ENCODE measurements at places on chromosomes 12 and 14.

- DNase-seq = no peak
These were observed 147.7 kb upstream of the VASH1 start for GRCh38 chr14:76613616-76614015.

DNA sequence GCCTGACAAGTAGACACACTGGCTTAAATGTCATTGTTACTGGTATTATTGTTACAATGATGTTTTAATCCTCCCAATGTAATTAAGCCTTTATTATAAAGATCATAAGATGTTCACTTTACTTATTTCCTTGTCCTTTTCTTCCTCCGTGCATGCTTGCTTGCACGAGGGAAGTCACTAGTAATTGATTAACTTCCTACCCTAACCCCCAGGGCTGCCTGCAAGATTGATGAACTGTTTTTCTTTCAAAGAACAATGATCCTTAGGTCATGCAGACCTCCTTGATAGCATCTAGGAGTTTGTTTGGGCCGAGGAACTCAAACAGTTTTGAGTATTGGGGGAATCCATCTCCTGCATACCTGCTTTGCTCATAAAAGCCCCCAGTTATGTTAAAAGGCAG is 43.0 kb downstream of the GLRX5 start:
- DNase-seq = no peak

GRCh38 chr14:55102141-55102621 is 26.9 kb upstream of the LGALS3 start:
- DNase-seq = peak; percentile 68

DNA sequence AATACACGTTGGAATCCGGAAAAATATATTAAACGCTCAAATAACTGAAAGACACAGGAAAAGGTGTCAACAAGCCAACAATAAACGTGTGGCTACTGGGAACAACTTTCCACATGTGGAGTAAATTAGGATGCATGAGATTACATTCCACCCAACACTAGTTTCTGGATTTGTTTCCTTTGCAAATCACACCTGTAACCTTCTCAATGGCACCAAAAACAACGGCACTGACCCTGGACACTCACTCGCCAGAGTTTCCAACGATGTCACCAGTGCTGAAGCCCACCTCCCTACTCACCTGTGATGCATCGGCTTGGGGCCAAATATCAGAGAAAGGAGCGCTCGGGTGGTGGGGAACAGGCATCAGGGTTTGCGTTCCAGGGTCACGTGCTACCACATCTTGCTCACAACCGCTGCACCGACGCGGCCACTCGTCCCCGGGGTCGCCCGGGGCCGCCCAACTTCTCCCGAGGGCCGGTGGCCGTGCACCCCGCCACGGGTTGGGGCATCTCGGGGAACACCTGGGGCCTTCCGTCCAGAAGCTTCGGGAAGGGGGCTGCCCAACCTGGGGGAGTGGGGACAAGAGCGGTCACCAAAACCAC is 629 bp downstream of the PRDM4 start:
- no peak for DNase-seq

- no peak for DNase-seq
These were observed 12.9 kb downstream of the TMEM117 start for GRCh38 chr12:43848786-43849185.

DNA sequence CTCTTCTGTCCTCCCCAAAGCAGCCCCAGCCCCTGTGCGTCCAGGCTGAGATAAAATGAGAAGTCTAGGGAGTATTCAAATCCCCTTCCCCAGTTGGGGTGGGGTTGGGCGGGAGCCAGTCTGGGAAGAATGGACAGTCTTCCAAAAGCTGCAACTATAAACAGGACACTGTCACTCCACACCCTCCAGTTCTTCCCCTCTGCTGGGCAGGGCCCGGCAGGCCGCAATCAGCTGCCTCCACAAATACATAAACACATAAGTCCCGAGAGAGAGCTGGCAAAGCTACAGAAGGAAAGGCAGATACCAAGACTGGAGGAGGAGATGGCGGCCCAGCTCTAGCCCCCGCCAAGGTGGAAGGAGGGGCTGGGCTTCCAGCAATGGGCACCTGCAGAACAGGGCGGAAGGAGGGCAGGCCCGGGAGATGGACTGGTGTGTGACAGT is 12.7 kb downstream of the LTBP2 start:
- DNase-seq = no peak

GRCh38 chr12:15532364-15532977 is 210.2 kb downstream of the PTPRO start:
- peak; percentile 67 for DNase-seq

DNA sequence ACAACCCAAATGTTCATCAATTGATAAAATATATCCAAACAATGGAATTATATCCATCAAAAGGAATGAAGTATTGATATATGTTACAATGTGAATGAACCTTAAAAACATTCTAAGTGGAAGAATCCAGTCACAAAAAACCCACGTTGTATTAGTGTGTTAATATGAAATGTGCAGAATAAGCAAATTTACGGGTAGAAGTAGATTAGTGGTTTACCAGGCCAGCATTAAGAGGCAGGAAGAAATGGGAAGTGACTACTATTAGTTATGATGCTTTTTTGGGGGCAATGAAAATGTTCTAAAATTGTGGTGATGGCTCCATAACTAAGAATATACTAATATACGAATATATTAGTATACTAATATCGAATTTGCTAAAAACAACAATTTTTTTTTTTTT is 1.5 kb downstream of the COX16 start:
- DNase-seq = no peak

DNA sequence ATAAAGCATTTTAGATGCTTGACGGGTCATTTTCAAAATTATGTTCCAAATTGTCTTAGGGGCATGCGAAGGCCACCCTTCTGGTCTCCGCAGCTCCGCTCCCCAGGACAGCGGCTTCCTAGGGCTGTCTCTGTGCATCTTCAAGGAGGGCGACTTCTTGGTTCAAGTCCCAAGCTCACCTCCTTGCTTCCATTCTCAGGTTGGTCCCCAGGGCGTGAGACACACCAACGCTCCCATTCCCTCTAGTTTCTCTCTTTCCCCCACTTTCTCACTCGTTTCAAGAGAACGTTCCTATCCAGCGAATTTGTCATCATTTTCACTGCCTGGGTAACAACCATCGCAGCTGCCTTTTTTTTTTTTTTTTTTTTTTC is 109.4 kb upstream of the CCND2 start:
- no peak for DNase-seq

DNA sequence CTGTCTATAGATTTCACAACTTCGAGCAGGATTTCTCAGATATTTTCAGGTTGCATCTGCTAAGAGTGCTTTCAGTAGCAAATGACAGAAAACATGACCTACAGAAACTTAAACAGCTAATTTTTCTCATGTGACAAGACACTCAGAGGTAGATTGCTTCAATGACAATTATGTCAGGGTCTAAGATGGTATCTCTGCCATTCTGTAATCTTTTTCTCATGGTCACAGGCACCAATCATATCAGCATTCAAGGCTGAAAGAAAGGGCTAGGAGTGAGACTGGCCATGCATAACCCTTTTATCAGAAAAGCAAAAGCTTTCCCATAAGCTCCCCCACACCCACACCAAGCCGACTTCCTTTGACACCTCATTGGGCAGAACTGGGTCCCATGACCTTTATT is 450.5 kb upstream of the FAR2 start:
- no peak for DNase-seq

- DNase-seq = no peak
These were observed 111.9 kb downstream of the LGR5 start for GRCh38 chr12:71551529-71551928.

DNA sequence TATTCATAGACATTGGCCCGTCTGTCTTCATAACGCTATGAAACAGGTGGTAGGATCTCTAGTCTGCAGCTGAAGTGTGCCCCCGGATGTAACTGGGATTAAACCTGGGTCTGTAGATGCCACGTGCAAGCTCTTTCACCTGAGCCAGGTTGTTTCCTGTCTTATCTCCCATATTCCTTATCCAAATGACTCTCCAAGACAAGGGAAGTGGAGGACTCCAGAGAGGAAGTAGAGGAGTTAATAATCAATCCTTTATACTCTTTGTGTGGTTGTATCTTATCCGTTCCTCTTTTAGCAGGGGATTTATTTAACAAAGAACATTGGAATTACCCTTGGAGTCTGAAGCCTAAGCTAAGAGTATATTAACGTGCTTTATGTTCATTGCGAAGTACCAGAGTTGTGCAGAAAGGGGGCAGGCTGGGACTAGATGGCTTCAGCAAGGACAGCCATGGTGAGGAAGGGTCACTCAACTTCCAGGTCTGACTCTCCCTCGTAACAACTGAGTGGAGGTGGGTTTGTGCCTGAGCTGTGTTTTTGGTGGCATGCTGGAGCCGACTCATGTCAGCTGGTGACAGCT is 82.8 kb downstream of the RIN3 start:
- no peak for DNase-seq

GRCh38 chr12:24285448-24285847 is 336.0 kb upstream of the SOX5 start:
- no peak for DNase-seq

DNA sequence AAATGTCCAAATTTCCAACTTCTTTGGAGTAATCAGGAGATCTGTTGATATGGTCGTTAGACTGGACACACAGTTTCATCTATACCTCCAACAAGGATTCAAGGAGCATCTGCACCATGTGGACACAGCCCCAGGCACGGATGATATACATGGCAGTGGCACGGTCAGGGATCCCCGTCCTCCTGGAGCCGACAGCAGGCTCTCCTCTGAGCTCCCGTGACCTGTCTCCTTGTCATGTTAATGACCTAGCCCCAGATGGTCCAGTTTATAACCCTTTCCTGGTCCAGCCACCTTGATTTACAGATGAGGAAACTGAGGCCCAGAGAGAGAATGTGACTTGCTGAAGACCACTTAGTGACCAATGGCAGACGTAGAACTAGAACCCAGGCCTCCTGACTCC is 16.5 kb upstream of the SERPINA4 start:
- DNase-seq = no peak

DNA sequence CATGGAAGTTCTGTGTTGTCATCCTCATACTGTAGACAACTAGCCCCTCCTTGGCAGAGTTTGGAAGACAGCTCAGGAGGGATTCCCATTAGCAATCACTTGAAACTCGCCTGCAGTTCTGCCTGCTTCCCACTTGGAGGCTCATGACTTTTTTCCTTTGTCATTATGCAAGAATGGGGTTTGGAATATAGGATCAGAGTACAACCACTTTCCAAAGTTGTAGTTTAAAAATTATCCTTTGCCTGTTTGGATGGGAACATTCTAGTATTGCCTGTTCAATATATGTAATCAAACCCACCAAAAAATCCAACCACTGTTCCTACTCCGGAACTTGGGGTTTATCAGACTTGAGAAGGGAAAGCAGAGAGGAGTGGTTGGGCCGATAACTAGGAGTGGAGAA is 2.1 kb upstream of the GPD1 start:
- no peak for DNase-seq

- no peak for DNase-seq
These were observed 115.4 kb downstream of the WIF1 start for GRCh38 chr12:65005716-65006115.

GRCh38 chr12:129599406-129599805 is 304.4 kb downstream of the TMEM132D start:
- DNase-seq = no peak

DNA sequence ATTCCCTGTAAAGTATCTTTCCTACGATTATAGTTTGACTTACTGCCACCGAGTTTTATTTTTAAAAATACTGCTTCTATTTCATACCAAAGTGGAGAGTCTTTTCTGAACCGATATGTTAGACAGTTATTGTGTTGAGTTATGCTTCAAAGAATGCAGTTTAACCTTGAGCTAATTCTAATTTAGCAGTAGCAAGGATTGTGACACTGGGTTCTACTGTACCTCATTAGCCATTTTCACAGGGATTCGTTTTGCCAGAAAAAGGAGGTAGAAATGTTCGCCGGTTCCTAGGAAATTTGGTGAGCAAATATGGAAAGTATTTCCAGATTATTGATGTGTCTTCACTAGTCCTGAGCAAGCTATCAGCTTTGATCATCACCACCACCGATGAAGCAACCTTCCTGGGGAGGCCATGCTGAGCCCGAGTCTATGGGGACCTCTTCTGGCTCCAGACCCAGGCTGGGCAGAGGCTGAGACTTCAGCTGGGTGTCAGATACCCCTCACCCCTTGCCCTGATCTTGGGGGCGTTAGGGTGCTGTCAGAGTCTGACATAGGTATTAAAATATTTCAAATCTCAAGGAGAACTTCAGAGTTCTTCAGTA is 13.6 kb downstream of the GLRX5 start:
- DNase-seq = no peak

DNA sequence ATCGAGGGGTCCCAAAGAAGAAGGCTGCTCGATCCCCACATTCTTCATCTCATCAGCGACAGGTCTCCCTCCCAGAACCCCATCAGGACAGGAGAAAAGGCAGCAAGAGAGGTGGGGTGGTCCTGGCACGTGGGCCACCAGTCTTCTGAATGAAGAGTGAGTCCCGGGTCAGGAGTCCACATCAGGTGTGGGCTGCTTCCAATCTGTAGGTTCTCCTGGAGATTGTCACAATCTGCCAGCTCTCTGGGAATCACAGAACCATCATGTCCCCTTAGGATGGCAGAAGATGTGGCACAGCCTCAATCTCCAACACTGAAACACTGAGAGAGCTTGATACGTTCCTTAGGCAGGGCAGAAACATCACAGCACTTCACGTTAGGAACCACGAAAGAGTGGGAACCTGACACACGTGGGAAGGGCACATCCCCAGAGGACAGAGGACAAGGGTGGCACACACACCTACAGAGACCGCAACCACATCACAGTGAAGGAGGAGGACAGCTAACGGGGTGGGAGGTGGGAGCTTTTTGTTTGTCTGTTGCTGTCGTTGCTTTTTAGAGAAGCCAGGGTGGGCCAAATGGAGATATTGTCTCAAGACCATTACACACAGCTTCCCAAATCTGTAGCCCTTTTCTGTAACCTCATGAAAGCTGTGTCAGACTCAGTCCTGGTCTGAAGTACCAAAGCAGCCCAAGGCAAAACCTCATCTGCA is 284.5 kb downstream of the DPF3 start:
- no peak for DNase-seq

DNA sequence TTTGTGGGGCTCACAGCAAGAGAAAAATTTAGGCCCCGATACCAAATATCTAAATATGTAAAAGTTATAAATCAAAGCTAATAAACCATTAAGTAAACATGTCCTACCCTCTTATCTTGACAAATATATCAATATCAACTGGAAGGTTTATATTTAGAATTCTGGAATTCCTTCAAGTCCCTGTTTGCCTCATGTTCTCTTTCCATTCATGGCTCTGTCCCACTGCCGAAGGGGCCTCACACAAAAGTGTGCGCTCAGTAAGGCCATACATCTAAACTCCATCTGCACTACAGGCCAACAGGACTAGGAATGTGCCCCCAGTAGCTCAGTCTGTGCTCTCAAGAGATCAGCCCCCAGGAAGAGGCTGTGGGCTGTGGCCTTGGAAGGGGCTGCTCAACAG is 10.6 kb upstream of the ATP5MC2 start:
- no peak for DNase-seq

DNA sequence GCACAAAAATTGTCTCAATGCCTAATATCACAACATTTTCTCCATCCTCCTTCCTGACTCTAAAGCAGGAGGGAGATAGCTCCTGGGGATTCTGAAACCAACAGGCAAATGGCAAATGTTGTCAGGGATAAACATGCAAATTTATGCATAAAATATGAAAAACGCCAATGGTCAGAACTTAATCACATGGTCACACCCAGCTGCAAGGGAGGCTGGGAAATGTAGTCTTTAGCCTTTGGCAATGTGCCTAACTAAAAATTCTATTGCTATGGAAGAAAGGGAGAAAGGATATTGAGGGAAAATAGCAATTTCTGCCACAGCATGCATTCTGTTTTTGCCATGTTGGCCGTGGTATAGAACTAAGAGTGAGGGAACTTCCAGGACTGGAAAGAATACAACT is 11.7 kb upstream of the OASL start:
- no peak for DNase-seq

Measured in CD8-positive, alpha-beta T cell (primary cell).